Smooth muscle cell of the pulmonary artery (primary cell): ENCODE measurements at places on chromosomes 13 and 19. TPM values are rescaled to one million over a fixed set of nuclear protein-coding genes. Genes with fewer than 3 reads are reported as not detected.

MEDAG gene
- 21.9 and 54.2 TPM in 2 replicates for total RNA-seq

ZNF208 gene
- 0.13 and 0.33 TPM in 2 replicates for total RNA-seq

ZNF682 gene
- 1.2 and 1.8 TPM in 2 replicates for total RNA-seq

NUFIP1 gene
- 3.4 and 3.5 TPM in 2 replicates for total RNA-seq

POLR1G gene
- total RNA-seq, result 9.1 and 16.3 TPM in 2 replicates

KLK2 gene
- total RNA-seq, result not detected in 2 replicates

CCDC8 gene
- total RNA-seq, result 20.0 and 21.8 TPM in 2 replicates

CPAMD8 gene
- 0.20 and 1.6 TPM in 2 replicates for total RNA-seq

KLF1 gene
- total RNA-seq, result not detected in 2 replicates

SPRED3 gene
- 3.0 and 6.0 TPM in 2 replicates for total RNA-seq

FAM124A gene
- total RNA-seq, result 1.4 and 2.2 TPM in 2 replicates

SYT5 gene
- 0.13 TPM in 1 of 2 replicates, not detected in the other for total RNA-seq

PLPPR3 gene
- 0.30 TPM in 1 of 2 replicates, not detected in the other for total RNA-seq

DIAPH3 gene
- 4.7 and 9.9 TPM in 2 replicates for total RNA-seq

SIGLEC6 gene
- not detected in 2 replicates for total RNA-seq

ZNF792 gene
- 5.4 and 6.7 TPM in 2 replicates for total RNA-seq

ZNF324 gene
- 11.2 and 16.9 TPM in 2 replicates for total RNA-seq

WTIP gene
- total RNA-seq, result 53.9 and 58.2 TPM in 2 replicates

FXYD5 gene
- total RNA-seq, result 29.7 and 48.7 TPM in 2 replicates

CC2D1A gene
- total RNA-seq, result 12.2 and 15.5 TPM in 2 replicates

VSTM2B gene
- total RNA-seq, result not detected in 2 replicates

TMEM59L gene
- total RNA-seq, result 4.1 and 6.5 TPM in 2 replicates

DNMT1 gene
- total RNA-seq, result 26.7 and 30.3 TPM in 2 replicates

CLDND2 gene
- not detected in 2 replicates for total RNA-seq

CD33 gene
- not detected in 2 replicates for total RNA-seq

LILRB5 gene
- total RNA-seq, result not detected in 2 replicates

CEBPA gene
- 0.07 and 0.13 TPM in 2 replicates for total RNA-seq

ATXN8OS gene
- not detected in 2 replicates for total RNA-seq

TMEM161A gene
- total RNA-seq, result 30.9 and 38.5 TPM in 2 replicates

FGF22 gene
- total RNA-seq, result not detected in 2 replicates

SERP2 gene
- total RNA-seq, result 4.5 and 8.0 TPM in 2 replicates

PLPP2 gene
- total RNA-seq, result 1.9 and 2.2 TPM in 2 replicates

SIGLEC10 gene
- total RNA-seq, result not detected in 2 replicates

ABHD13 gene
- total RNA-seq, result 5.9 and 7.3 TPM in 2 replicates

ADM5 gene
- total RNA-seq, result 0.36 and 0.52 TPM in 2 replicates

PEAK3 gene
- total RNA-seq, result not detected in 2 replicates

LILRA1 gene
- not detected in 2 replicates for total RNA-seq

KRTDAP gene
- not detected in 2 replicates for total RNA-seq

CLDN10 gene
- 0.59 and 3.4 TPM in 2 replicates for total RNA-seq

NDUFB7 gene
- 108 and 130 TPM in 2 replicates for total RNA-seq

IGFL1 gene
- not detected in 2 replicates for total RNA-seq

SERPINE3 gene
- total RNA-seq, result not detected in 2 replicates

SLC44A2 gene
- 97.8 and 132 TPM in 2 replicates for total RNA-seq

DLL3 gene
- 0.13 and 0.23 TPM in 2 replicates for total RNA-seq

SULT2A1 gene
- total RNA-seq, result not detected in 2 replicates

FCAR gene
- total RNA-seq, result not detected in 2 replicates

LYPD5 gene
- 1.4 and 2.1 TPM in 2 replicates for total RNA-seq

CEACAM4 gene
- total RNA-seq, result not detected in 2 replicates

ATP4A gene
- total RNA-seq, result not detected in 2 replicates

FGF21 gene
- total RNA-seq, result not detected in 2 replicates

GJB6 gene
- total RNA-seq, result not detected in 2 replicates

APOC4 gene
- not detected in 2 replicates for total RNA-seq

NOTCH3 gene
- 243 and 493 TPM in 2 replicates for total RNA-seq

ZNF415 gene
- 9.5 and 12.0 TPM in 2 replicates for total RNA-seq

OPA3 gene
- 7.0 and 10.4 TPM in 2 replicates for total RNA-seq

ZNF429 gene
- total RNA-seq, result 4.9 and 5.7 TPM in 2 replicates

TNNT1 gene
- 1.1 and 2.4 TPM in 2 replicates for total RNA-seq

SELENOV gene
- not detected in 2 replicates for total RNA-seq
